Activated CD4-positive, alpha-beta memory T cell treated with anti-CD3 and anti-CD28 coated beads, Interleukin-2, amount 10 ng/mL, durations not matched to agents 7 days and 5 days (primary cell): ENCODE measurements at places on chromosomes 13 and 19. TPM values are rescaled to one million over a fixed set of nuclear protein-coding genes. Genes with fewer than 3 reads are reported as not detected.

GRCh38 chr13:106649495-106649894, 81.6 kb upstream of the ARGLU1 start:
- no peaks in the 10 kb centered on the region for H3K4me1 ChIP-seq
- no peak for DNase-seq
- no peak overlapping the region for H3K27ac ChIP-seq

DNA sequence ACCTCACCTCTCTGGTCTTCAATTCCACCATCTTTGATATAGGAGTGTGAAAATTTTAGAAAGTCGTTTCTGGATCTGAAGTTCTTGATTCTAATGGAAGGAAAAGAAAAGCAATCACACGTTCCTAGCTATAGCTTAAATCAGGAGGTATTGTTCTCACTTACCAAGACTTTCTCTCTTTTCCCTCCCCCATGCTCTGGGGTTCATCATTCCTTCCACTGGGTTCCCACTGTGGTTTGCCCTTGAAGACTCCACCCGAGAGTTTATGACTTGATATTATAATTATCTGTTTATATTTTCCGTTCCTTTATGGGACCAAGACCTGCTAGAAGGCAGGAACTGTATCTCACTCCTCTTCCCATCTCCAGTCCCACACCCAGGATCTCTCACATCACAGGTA, 76.6 kb downstream of the AKAP11 start:
- peaks cover 9% of the 10 kb centered on the region for H3K36me3 ChIP-seq
- peaks cover 38% of the 10 kb centered on the region for H3K4me1 ChIP-seq
- no peaks in the 10 kb centered on the region for H3K27me3 ChIP-seq
- no peak for DNase-seq
- no peak overlapping the region for H3K27ac ChIP-seq
- no peak overlapping the region for H3K4me3 ChIP-seq

GRCh38 chr19:4267101-4267900, 11.8 kb upstream of the SHD start:
- peaks cover 43% of the 10 kb centered on the region for H3K36me3 ChIP-seq
- H3K27ac ChIP-seq = no peak overlapping the region
- no peaks in the 10 kb centered on the region for H3K27me3 ChIP-seq
- H3K4me3 ChIP-seq = no peak overlapping the region

The C3 gene
- total RNA-seq = 0.60 TPM
